ENCODE measurements at places on chromosomes 1 and 21.

- DNase-seq: no peak
Observed at GRCh38 chr21:44785620-44786335, 15.8 kb downstream of the UBE2G2 start.

- no peak for DNase-seq
Observed at GRCh38 chr1:6585081-6585722, 5.4 kb downstream of the ZBTB48 start.

- no peak for DNase-seq
Observed at GRCh38 chr1:30325085-30325935, 398.1 kb downstream of the MATN1 start.

DNA sequence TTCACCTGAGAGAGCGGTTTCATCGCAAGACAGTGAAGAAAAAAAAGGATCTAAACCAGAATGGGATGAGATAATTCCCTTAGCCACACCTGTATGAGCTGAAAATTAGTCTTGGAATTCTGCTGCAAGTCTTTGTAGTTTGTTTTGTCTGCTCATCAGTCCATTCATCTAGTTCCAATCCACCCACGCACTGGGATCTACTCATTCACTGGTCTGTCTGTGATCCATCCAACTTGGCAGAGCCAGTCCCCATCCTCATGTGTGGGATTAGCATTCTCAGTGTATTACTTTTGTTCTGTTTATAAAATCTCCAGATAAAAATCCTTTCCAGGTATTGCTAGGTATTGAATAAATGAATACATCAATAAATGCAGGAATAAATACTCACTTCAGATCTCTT, 266.5 kb upstream of the USP24 start:
- no peak for DNase-seq

GRCh38 chr1:2910211-2910610, 108.7 kb upstream of the TTC34 start:
- no peak for DNase-seq

- DNase-seq: no peak
Observed at GRCh38 chr1:53895421-53895820, 1.4 kb downstream of the DIO1 start.

GRCh38 chr1:2595261-2595811, 8.8 kb downstream of the PRXL2B start:
- no peak for DNase-seq

- peak; percentile 12 for DNase-seq
Observed at GRCh38 chr1:151841141-151841540, 1.5 kb upstream of the C2CD4D start.

- no peak for DNase-seq
Observed at GRCh38 chr1:2561446-2561845, 5.3 kb downstream of the TNFRSF14 start.

DNA sequence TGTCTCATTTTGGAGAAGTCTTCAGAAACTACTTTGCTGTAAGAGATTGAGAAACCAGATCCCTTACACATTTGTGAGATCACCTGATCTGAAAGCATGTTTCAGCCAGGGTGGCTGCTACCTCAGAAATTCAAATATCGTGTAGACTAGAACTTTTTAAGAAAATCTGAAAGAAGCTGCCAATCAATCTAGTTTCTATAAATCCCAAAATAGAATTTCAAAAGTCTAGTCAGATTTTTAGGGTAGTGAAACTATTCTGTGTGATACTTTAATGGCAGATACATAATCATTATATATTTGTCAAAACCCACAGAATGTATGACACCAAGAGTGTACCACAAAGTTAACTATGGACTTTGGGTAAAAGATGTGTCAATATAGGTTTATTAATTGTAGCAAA, 79.9 kb upstream of the PLPPR5 start:
- DNase-seq: no peak

- no peak for DNase-seq
Observed at GRCh38 chr1:202343652-202344349, 2.1 kb upstream of the UBE2T start.

DNA sequence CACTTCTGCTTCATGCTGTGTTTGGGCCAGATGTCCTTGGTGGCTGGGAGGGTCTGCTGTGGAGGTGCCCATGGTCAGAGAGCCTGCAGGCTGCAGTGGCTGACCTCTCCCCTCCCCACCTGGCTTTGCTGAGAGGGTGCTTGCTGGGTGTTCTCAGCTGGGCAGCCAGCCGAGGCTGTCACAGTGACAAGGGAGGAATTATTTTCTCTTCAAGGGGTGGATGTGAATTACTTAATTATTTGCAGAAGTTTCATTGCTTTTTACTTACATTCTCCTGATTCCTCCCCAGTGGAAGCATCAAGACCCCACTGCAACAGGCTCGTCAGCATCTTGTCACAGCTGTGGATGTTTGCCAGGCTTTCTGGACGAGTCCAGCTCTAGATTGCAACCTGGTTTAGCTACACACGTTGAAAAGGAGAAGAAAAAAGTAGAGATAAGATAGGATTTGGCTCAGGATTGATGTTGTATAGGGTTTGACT, 70.3 kb downstream of the GALNT2 start:
- no peak for DNase-seq

- no peak for DNase-seq
Observed at GRCh38 chr1:56675763-56676162, 30.6 kb downstream of the PRKAA2 start.

GRCh38 chr1:85884372-85885035, 176.3 kb upstream of the ZNHIT6 start:
- DNase-seq: no peak

DNA sequence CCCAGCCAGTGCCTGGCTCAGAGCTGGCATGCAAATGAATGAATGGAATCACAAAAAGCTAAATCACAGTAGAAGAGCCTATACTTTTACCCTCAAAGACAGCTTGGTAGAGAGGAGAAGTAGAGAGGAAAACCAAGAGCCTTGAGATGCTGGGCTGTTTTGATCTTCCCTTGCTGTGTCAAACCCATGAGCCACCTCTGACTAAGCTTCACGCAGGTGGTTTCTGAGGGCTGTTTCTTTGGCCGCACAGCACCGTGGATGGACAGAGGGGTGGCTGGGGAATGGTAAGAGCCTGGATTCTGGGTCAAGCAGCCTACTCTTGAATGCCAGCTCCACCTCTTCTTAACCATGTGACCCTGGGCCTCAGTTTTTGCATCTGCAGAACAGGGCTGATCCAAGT, 18.6 kb downstream of the ABCG1 start:
- no peak for DNase-seq

DNA sequence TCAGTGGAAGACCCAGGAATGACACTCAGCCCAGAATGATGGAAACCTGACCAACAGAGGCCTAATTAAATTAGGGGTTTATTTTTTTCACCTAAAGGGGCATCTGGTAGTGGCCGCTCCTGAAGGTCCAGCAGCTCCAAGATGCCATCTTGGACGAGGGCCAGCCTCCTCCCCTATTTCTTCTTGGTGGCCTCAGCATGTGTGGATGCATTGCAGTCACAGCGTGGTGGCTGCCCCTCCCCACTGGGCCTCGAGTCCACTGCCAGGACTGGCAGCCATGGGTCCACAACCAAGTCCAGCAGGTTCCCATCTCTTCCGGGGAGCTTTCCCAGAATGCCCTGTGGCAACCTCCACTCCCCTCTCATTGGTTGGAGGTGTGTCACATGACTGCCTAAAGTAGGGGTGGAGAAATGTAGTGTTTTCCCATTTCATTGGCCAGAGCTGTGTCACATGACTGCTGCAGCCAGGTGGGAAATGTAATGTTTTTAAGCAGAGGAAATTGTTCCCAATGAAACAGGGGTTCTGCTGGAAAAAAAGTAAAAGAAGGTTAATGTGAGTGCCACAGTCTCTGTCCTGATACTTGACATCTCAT, 628.2 kb downstream of the PTPRU start:
- no peak for DNase-seq

DNA sequence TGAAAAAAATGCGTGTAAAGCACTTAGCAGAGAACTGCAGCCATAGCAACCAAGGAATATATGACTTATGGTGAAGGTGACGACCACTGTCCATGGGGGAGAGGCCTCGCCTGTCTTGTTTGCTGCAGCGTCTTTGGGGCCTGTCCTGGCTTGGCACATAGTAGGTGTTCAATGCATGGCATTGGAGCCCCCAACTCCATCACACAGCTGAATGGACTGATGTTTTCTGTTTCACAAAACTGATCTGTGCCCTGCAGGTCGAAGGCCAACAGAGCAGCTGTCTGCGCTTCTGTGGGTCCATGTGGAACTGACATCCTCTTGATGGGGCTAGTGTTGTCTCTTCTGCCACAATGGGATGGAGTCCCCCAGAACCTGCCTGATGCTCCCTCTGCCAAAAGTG, 296.0 kb downstream of the PTPRU start:
- no peak for DNase-seq

- no peak for DNase-seq
Observed at GRCh38 chr21:43812139-43812821, 22.9 kb downstream of the RRP1 start.

GRCh38 chr1:150543500-150544143, 5.6 kb upstream of the ADAMTSL4 start:
- DNase-seq: no peak

DNA sequence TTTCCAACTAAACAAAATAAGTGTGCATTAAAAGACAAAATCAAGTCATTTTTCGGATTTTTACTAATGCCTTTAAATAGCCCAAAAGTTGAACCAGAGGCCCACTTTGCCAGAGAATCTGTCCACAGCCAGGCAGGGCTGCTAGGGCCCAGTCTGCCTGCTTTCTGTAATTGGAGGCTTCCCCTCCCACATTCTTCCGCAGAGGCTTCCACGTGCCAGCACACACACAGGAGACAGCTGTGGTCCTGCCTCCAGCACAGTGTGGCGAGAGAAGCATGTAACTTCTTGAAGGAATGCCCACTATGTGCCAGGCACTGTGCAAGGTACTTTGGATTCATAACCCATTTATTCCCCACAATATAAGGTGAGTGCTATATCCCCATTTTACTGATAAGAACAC, 11.3 kb upstream of the PDZK1IP1 start:
- DNase-seq: no peak

DNA sequence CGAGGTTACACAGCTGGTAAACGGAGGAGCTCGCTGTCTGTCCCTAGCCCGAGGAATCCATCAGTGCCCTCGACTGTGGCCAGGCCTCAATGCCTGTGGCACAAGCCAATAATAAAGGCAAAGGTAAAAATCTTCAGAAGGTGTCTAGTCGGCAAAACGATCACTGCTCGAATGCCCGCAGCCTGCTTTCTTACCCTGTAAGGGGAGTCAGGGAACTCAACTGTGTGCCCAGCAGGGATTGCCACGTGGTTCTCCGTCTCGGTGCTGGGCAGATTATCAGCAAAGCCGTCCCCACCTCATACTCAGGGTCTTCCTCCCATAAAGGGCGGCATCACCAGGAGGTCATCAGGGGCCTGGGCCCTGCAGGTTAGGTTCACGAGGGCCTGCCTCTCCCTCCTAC, 103.4 kb downstream of the PAX7 start:
- DNase-seq: no peak

DNA sequence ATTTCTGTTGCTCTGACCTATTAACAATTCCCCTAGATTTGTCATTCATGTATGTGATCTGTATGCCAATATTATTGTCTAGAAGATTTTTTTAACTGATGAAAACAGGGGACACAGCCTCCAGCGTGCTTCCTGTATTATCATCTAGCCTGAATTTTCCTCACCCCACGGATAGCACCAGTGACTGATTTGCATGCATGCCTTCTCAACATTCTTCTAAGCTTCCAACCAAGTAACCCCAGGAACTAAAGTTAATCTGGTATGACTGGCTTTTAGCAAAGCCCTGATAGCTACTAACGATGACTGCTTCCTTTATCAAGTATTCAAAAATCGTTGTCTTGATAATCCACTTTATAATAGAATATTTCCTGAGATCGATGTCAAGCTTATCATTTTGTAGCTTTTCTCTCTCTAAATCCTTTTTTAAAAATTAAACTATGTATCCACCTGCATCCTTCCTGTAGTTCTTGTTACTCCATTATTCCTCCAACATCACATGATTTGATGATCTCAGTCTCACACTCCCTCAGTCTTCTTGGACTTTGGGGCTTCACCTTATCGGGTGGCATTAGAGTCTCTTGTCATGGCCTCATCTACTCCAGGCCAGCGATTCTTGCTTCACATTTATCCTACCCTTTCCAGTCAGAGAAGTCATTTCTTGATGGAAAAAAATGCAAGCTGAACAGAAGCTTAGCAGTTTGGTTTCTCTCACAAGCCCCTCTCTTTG, 19.0 kb downstream of the BCAR3 start:
- DNase-seq: no peak

DNA sequence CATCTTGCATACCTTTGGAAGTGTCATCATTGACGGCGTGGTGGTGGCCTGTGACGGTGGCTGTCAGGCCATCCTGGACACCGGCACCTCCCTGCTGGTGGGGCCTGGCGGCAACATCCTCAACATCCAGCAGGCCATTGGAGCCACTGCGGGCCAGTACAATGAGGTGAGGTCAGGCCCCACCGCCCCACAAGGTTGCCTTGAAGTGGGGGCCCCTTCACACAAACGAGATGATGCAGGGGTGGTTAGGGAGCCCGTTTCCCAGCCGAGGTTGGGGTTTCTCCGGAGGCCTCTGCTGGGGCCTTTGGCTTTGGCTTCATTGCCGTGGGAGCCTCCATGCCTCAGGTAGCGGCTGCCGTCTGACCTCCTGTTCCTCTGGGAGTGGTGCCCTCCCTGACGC, 29.6 kb downstream of the KCNA10 start:
- no peak for DNase-seq

- DNase-seq: no peak
Observed at GRCh38 chr1:30368651-30369240, 354.6 kb downstream of the MATN1 start.

GRCh38 chr1:227731696-227732585, 3.2 kb downstream of the JMJD4 start:
- no peak for DNase-seq

GRCh38 chr1:90879281-90879680, 142.6 kb downstream of the ZNF644 start:
- no peak for DNase-seq

DNA sequence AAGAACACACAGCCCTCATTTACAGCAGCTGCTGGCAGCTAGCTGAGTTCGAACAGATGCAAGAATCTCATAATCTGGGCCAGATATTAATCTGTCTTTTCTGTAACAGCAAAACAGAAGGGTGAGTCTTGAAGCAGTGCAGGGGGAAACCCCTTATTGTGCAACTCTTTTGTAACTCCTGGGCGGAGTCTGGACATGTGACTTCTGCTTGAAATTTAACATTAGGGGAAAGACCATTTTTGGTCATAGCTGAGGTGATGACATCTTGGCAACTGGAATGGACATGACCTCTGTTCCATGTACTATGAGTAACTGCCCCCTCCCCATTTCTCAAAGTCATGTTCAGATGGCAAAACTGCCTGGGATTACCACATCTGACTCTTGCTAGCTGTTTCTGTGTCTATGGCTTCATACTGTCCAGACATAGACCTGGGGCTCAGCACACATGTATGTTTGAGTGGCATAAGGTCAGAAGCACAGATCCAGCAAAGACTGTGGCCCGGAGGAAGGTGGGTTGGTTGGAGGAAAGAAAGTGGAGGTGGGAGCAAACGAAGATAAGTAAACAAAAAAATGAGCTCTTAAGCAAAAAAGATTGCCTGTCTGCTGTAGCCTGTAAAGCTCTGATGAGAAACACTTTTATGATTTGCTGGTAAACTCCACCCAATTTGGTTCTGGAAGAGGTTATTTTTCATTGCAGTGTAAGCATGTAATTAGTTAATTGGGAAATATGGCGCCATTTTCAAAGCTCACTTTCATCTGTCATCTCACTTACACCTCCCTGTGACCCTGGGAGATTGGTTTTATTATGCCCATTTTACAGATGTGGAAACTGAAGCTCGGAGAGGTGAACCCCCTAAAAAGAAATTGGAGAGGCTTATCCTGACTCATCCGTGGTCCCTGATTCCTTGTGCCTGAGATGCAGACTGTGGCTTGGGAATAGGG, 26.1 kb downstream of the ETS2 start:
- no peak for DNase-seq

GRCh38 chr1:198444792-198445191, 95.7 kb downstream of the ATP6V1G3 start:
- no peak for DNase-seq

Data from brain pericyte (primary cell).